CD4-positive, alpha-beta T cell treated with Interleukin-17A for 1 hour (primary cell): ENCODE measurements at places on chromosomes 16 and 17.
A peak's percentile ranks its signal among the peaks of the same experiment; 100 is the strongest.

- no peak for DNase-seq
These were observed 9.9 kb downstream of the RABEP2 start for GRCh38 chr16:28915181-28915580.

- no peak for DNase-seq
These were observed 9.8 kb downstream of the SARM1 start for GRCh38 chr17:28381141-28381825.

DNA sequence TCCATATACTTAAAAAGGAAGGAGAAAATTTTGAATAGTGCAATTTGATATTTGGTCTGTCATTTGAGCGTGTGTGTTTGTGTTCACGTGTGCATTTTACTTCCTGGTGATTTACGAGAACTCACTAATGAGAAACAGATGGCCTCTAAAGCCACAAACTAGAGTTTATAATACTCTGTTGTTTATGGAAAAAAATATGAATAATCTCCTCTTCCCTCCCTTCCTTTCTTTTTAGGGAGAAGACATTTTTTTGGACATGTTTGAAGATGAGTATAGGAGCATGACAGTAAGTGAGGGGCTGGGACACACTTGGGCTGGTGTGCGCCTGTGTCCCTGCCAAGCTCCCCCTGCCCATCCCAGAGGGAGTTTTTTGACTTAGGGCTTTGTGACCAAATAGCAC lies 102.7 kb downstream of the CLEC16A start:
- DNase-seq: no peak

DNA sequence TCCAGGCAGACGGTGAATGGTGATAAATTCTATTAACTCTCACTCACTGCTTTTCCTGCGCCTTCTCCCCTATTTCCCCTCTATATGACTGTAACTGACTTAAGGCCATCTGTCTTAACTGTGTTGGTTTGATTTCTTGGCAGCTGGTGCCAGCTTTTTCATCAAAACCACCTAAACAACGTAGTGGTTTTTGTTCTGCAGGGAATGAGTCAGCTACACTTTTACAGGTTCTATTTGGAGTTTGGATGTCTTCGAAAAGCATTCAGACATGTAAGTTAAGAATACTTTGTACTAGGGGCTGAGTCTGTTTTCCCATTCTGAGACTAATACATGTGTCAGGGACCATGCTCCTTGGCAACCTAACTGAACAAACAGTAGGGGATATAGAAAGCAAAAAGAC lies 8.5 kb downstream of the REXO5 start:
- no peak for DNase-seq

DNA sequence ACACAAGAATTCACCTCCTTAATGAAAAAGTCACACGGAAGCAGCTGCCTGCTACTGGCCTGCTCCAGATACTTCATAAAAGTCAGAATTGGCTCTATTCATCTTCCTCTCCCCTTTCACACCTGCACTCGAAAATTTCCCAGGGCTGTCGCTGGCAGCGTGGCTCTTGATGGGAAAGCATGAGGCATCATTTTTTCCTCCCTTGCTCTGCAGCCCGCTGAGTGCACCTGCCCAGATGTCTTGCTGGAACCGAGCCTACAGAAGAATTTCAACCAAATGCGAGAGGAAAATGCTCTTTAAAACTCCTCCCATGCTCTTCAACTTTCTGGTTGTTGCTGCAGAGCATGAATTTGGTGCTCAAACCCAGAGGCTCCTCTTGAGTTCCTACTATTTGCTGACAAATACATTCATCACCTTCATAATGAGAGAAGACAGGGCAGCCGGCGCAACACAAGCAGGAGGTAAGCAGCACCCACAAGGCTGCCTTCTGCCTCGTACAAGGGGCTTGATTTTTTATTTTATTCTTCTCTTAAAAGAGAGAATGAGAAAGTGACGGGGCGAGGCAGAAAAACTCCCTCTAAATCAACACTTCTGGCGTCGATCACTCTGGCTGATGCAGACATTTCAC lies 146.8 kb downstream of the ZFHX3 start:
- no peak for DNase-seq

DNA sequence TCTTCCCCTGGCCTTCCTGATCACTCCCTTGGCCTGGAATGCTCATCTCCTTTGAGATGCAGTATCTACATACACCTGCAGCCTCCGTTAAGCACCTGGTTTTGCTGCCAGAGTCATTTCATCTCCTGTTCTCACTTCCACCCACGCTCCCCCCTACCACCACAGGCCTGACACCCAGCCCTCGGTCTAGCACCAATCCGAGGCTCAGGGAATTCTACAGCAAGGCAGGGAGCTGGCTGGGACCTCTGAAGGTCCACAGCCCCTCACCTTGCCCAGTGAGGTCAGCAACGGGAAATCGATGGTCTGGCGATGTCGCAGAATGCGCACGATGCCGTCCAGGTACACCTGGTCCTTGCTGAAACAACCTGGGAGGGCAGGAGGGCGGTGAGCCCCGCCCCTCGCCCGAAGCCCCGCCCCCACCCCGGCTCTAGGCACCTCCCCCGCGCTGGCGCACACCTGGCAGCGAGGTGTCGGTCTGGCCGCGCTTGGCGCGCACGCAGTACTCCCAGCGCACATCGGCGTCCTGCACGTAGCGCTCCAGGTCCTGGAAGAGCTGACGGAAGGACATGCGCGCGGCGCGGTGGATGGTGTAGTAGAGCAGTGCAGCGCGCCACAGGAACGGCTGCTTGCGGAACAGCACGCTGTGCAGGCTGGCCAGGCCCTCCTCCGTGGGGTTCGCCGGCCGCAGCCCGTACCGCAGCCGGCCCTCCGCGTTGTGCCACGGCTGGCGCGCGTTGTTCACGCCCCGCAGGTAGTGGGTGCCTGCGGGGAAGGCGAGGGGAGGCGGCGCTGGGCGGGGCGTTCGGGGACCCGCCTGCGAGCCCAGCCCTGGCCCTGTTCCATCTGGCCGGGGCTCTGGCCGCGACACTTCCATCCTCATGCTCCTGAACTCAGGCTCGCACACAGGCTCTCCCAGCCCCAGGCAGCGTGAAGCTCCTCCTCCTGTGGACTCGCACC lies 5.7 kb downstream of the MATCAP1 start:
- DNase-seq: peak; percentile 76

- no peak for DNase-seq
These were observed 117.3 kb upstream of the CACNG5 start for GRCh38 chr17:66717641-66718058.

DNA sequence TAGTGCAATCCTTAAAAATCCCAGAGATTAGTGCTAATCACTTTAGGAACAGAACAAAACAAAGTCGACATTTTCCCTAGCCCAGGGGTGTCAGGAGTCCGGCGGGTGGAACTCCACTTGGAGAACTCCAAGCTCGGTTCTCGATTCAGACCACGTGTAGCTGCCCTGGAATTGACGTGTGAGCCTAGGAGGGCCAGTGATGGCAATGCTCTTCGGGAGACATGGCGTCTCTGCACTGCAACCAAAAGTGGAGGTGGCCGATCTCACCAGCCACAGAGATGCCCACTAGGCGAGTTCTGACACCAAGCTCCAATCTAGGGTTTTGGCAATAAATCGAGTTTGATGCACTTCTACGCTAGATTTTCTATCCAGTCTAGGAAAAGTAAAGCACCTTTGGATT lies 17.6 kb downstream of the MAP1LC3B start:
- DNase-seq: no peak

DNA sequence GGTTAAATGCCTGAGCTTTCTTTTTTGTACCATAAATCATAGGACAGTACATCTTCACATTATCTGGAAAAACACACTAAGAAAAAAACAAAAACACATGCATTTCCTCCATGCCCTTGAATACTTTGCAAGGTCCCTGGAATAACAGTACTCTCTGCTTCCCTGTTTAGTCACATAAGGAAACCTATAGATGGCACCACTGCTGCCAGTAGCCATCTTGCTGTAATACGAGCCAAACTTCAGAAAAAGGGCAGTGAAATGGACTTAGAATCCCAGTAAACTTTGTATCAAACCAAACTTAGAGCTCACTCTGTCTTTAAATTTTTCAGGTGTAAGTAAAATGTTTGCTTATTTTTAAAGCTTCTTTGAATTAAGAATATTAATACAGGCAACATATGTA lies 435.5 kb downstream of the KCNJ2 start:
- DNase-seq: no peak

DNA sequence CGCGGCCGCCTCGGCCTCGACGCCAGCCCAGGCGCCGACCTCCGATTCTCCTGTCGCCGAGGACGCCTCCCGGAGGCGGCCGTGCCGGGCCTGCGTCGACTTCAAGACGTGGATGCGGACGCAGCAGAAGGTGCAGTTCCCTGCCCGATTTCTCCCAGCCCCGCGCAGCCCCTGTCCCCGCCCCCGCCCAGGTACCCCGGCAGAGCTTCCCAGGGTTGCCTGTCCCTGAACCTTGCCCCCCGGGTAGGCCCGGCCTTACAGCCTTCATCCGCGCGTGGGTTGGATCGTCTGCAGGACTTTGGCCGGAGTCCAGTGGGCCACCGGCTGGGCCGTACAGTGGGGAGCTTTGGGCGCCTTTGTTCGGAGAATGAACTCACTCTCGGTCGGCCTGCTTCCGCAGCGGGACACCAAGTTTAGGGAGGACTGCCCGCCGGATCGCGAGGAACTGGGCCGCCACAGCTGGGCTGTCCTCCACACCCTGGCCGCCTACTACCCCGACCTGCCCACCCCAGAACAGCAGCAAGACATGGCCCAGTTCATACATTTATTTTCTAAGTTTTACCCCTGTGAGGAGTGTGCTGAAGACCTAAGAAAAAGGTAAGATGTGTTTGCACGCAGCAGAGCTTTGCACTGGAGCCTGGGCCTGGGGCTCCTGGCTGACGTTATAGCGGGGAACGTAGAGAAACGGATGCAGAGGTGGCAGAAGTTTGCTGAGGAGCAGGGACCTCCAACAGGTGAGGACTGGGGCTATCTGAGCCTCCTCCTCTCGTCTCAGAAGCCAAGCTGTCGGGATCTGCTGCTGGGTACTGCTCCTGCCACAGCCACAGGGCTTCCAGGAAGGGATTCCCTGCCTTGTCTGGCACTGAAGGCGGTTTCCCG lies 593 bp downstream of the GFER start:
- no peak for DNase-seq

DNA sequence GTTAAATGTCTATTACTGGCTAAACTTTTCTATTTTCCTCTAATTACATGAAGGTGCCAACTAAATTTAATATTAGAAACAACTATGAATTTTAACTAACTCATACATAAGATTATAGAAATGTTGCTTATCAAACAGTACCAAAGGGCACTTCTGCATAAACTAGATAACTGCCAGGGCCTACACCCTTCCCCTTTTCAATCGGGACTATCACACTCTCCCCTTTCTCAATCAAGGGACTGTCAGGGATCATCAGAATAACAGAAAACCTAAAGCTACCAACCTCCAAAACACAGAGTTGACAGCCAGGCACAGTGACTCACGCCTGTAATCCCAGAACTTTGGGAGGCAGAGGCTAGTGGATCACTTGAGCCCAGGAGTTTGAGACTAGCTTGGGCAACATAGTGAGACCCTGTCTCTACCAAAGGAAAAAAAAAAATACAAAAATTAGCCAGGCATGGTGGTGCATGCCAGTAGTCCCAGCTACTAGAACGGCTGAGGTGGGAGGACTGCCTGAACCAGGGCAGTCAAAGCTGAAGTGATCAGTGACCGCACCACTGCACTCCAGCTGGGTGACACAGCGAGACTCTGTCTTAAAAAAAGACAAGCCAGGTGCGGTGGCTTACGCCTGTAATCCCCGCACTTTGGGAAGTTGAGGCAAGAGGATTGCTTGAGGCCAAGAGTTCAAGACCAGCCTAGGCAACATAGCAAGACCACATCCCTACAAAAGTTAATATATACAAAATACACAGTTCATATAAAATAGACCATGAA lies 3.2 kb upstream of the PHLPP2 start:
- DNase-seq: no peak

- no peak for DNase-seq
These were observed 30.0 kb downstream of the GINS2 start for GRCh38 chr16:85658504-85659326.

DNA sequence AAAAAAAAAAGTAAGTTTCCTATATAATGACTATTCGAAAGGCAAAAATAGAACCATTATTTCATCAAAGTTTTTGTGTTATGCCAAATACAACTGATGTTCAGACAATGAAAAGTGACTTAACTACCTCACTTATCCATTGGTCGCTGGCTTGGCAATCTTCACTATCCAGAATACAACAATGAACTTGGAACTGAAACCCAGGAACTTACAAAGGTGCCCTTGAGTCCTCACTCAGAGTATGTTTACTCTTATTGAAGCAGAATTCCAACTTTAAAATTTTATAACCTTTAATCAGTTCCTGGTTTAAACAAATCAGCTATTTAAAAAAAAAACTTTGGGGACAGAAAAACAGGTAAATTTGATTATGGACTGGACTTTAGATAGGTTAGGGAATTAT lies 34.1 kb downstream of the HELZ start:
- no peak for DNase-seq

DNA sequence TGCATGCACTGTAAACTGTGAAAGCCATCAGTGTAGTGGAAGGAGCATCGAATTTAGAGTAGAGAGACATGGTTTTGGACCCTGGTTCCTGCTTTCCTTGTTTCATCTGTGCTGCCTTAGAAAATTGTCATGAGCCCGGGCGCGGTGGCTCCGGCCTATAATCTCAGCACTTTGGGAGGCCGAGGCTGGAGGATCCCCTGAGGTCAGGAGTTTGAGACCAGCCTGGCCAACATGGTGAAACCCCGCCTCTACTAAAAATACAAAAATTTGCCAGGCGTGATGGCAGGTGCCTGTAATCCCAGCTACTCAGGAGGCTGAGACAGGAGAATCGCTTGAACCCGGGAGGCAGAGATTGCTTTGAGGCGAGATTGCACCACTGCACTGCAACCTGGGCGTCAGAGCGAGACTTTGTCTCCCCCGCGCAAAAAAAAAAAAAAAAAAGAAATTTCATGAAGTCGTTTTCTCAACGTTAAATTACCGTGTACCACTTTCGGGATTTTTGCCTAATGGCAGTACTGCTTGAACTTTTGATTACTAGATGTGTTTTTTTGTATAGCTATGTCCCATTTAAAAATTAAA lies 912 bp downstream of the COQ7 start:
- DNase-seq: no peak

GRCh38 chr16:89393738-89394406 lies 96.5 kb downstream of the ANKRD11 start:
- DNase-seq: no peak

- no peak for DNase-seq
These were observed 11.2 kb upstream of the TRIM25 start for GRCh38 chr17:56925088-56925487.

- no peak for DNase-seq
These were observed 8.8 kb downstream of the NDEL1 start for GRCh38 chr17:8444494-8444893.

- no peak for DNase-seq
These were observed 149.6 kb downstream of the WWOX start for GRCh38 chr16:78249056-78249455.

GRCh38 chr16:87255866-87256265 lies 61.3 kb downstream of the C16orf95 start:
- DNase-seq: no peak
